HTR-8/SVneo (cell line): ENCODE measurements at places on chromosomes 2 and 18.

DNA sequence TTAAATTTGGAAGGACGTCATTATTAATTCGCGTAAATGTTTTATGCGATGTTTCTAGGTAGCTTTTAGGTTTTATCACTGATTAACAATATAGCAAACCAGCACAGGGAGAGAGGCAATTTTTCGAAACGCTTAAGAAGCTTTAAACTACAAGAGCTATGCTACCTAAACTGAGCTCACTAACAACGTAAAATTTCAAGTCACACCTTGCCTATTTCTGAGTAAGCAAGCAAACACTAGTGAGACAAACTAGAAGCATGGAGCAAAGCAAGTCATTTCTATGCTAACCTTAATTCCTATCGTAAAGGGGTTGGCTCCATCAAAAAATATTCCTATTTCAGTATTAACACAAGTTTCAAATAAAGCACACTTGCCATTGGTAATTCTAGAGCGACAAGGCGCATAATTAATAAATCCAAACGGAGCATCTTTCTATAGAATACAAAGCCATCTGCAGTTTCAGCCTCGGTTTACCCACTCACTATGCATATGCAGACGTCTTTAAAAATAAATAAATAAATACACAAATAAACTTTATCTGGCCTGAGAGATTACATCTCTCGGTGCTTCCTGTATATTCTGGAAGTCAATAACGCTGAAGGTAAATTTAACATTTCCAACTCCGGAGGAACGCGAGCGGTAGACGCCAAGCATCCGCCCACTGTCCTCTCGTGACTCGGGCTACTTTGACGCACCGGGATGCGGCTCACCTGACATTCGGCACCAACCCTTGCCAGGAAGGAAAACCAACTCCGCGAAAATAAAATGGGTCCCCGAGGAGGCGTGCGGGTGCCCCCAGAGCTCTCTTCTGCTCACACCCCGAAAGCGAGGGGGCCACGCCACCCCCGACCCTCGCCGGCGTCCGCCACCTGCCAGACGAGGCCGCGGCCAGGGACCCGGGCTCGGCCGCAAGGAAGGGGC, 947 bp downstream of the ITSN2 start:
- DNase-seq: peak; percentile 19

DNA sequence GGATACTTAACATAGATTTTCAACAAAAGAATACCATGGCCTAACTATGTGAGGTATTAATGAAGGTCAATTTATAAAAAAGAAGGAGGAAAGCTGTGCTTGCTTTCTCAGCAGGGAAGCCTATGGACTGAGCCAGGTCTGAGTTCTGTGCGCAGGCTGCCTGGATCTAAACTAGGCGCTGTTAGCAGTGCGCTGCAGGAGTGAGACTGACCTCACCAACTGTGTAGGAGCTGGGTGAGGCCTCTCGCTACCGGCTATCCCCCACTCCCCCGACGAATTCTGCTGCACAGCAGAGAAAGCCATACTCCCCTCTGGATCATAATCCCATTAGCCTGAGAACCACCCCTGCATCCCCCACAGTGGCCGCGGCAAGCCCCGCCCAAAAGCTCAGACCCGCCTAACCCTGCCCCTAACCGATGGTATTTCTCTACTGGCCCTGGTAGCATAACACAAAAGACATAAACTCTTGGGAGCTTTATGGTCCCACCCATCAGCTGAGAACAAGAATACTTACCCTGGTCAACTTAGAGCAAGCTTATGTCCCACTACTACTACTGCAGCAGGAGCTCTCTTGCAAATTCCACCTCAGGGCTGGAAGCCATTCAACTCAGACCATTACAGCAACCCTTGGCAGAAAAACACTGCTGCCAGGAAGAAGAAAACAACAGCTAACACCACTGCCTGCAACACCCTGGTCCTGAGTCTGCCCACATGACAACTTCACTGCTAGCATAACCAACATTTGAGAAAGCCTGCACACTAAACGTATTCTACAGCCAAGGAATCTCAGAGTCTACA, 28.0 kb downstream of the SULT1C2 start:
- DNase-seq: no peak

- DNase-seq: peak; percentile 28
These were observed 697 bp upstream of the SPATS2L start for GRCh38 chr2:200305797-200306195.

- DNase-seq: no peak
These were observed 98.8 kb upstream of the NCKAP5 start for GRCh38 chr2:133667085-133667484.

GRCh38 chr18:12159446-12159845, 65.8 kb downstream of the ANKRD62 start:
- peak; percentile 45 for DNase-seq

DNA sequence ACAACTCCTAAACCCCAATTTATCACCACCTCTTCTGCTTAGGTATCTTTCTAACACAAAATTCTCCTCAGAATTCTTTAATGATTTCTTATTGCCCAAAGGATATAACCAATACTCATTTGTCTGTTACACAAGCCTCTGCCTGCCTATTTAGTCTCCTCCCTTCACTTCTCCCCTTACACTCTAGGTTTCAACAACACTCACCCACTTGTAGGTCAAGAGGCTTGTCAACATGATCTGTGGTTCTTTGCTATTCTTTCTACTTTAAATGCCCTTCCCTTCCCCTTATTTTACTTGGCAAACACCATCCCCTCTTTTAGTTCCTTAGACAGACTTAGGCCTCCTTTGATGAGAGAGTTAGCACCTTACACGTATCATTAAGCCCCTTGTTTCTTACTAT, 69.0 kb upstream of the C2orf15 start:
- DNase-seq: no peak

GRCh38 chr2:191923652-191923997, 76.7 kb upstream of the CAVIN2 start:
- no peak for DNase-seq
